ENCODE measurements at places on chromosomes 13 and 19. TPM values are rescaled to one million over a fixed set of nuclear protein-coding genes. Genes with fewer than 3 reads are reported as not detected.

The PRODH2 gene
- total RNA-seq, result not detected

The CLIP3 gene
- 5.4 TPM for total RNA-seq

The CCDC8 gene
- total RNA-seq, result 28.7 TPM

The EFNB2 gene
- total RNA-seq, result 15.1 TPM

The TTYH1 gene
- 0.64 TPM for total RNA-seq

The HSH2D gene
- total RNA-seq, result 1.1 TPM

The WDR62 gene
- 10.1 TPM for total RNA-seq

The LRRC8E gene
- 0.45 TPM for total RNA-seq

The GPR12 gene
- total RNA-seq, result 0.15 TPM

- DNase-seq, result no peak
- no peak overlapping the region for H3K4me3 ChIP-seq
- no peaks in the 10 kb centered on the region for H3K4me1 ChIP-seq
- H3K36me3 ChIP-seq, result peaks cover 67% of the 10 kb centered on the region
These were observed 20.8 kb downstream of the ZNF283 start for GRCh38 chr19:43847884-43848283.

DNA sequence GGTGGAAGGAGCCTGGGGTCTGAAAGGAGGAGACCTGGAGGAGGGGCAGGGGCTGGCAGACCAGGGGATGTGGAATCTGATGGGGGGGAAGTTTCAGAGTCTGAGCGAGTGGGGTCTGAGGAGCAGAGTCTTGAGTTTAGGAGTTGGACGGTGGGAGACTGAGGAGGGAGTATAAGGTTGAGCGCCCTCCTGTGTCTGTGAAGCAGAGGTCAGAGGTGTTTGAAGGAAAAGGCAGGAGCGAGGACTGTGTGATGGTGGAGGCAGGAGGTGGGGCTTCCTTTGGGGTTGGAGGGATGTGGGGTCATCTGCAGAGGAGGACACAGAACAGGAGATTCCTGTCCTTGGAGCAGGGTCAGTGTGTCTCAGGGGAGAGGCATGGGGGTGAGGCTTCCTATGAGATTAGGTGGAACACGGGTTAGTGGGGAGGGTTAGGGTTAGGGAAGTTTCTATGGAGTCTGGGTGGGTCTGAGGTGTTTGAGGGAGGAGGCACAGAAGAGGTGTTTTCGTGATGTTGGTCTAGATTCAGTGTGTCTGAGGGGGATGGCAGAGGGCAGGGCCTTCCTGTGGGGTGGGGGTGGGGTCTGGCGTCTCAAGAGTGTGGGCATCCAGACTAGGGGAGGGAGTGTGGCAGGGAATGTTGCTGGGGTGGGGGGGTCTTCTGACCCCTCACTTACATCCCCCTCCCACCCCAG, 8.3 kb downstream of the RYR1 start:
- DNase-seq, result no peak
- no peak overlapping the region for H3K27ac ChIP-seq
- no peaks in the 10 kb centered on the region for H3K27me3 ChIP-seq
- H3K4me3 ChIP-seq, result no peak overlapping the region
- H3K36me3 ChIP-seq, result no peaks in the 10 kb centered on the region

DNA sequence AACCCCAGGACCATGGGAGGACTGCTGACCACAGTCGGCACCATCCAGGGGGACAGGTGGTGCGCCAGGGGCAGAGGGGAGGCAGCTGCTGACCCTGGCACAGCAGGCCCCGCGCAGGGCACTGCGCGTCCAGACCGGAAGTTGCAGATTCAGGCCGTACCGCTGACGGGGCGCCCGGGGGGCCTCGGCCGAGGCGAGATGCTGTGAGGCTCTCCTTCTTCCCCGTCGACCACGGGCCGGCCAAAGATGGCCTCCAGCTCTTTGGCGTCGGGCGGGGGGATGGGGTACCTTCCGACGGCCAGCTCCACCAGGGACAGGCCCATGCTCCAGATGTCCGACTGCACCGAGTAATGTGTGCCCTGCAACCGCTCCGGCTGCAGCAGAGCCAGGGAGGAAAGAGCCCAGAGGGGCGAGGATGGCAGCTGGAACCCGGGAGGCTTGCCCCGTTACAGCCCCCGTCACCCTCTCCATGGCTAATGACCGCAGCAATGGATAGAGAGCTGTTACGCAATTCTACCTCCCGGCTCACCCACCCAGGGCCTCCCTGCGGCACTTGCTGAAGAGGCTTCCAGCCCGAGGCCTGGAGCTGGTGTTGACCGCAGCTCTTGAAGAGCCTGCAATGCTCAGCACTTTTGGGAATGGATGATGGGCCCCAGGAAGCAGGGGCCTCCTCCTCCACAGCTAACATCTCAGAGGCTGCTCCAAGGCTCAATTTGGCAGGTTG, 24.7 kb downstream of the MAP2K2 start:
- DNase-seq, result no peak
- peaks cover 25% of the 10 kb centered on the region for H3K4me1 ChIP-seq
- H3K36me3 ChIP-seq, result peaks cover 23% of the 10 kb centered on the region
- H3K27ac ChIP-seq, result peak overlapping the region; percentile 81
- no peaks in the 10 kb centered on the region for H3K27me3 ChIP-seq

- no peak for DNase-seq
- no peaks in the 10 kb centered on the region for H3K4me1 ChIP-seq
- H3K4me3 ChIP-seq, result no peak overlapping the region
- no peak overlapping the region for H3K27ac ChIP-seq
- H3K36me3 ChIP-seq, result no peaks in the 10 kb centered on the region
These were observed 201.6 kb downstream of the SLITRK5 start for GRCh38 chr13:87872813-87873212.

DNA sequence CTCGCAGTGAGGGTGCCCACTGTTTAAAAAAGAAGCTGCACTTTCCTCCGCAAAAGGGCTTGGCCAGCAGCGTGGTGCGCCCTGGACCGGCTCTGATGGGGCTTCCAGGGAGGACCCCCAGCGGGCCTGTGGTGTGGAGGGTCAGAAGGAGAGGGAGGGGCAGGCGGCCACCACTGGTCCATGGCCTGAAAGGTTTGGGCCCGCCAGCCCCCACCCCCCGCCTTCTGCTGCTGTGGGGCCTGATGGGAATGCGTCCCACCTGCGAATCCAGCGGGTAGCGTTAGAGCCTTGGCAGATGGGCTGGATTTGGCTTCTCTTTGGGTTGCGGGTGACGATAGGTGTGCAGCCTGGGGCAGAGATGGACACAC, 34.7 kb downstream of the TMEM255B start:
- no peaks in the 10 kb centered on the region for H3K4me1 ChIP-seq
- H3K4me3 ChIP-seq, result no peak overlapping the region
- DNase-seq, result no peak
- no peaks in the 10 kb centered on the region for H3K36me3 ChIP-seq

GRCh38 chr19:23440791-23441190, 45.5 kb upstream of the ZNF91 start:
- no peaks in the 10 kb centered on the region for H3K36me3 ChIP-seq
- no peak overlapping the region for H3K27ac ChIP-seq
- no peak overlapping the region for H3K4me3 ChIP-seq

DNA sequence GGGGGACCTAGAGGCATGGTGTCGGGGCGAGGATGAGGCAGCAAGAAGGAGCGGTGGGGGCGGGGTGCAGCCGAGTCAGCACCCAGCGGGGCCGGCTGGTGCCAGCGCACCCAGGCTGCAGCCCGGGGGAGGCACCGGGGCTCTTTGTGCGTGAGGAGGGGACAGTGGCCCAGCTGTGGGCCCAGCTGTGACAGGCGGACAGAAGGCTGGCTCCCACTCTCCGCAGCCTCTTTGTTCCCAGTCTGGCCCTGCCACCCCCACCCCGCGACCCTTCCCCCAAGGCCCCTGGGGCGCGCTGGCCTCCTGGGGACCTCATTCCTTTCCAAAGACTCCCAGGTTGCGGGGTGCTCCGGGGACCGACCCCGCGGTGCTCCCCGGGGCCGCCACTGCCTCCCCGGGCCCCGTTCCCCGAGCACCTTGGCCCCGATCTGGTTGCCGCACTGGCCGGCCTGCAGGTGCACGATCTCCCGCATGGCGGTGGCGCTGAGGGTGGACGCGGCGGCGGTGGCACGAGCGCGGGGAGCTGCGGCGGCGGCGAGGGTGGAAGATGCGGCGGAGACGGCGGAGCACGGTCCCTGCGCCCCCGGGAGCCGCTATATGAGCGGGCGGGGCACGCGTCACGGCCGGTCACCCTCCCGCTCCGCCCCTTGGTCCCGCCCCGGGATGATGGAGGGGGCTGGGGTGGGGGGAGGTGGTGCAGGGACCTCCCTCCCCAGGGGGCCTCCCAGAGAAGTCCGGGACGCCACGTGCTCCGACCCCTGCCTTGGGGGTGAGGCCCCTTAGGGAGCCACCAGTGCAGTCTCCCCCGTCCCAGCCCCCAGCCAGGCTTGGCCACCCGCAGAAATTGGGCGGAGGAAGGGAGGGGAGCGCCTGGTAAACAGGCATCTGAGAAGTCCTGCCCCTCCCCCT, at the start of gene TUBB4A:
TUBB4A (minus strand) TSS at position 570 of the 909 bp plus-strand sequence; CDS start at position 473, 97 bp downstream.
- H3K36me3 ChIP-seq, result no peaks in the 10 kb centered on the region
- peaks cover 52% of the 10 kb centered on the region for H3K27me3 ChIP-seq
- DNase-seq, result peak; percentile 55
- no peak within 1 kb of the TSS for H3K27ac ChIP-seq

GRCh38 chr13:35179494-35179893, 237.4 kb downstream of the NBEA start:
- peaks cover 8% of the 10 kb centered on the region for H3K4me1 ChIP-seq
- H3K4me3 ChIP-seq, result no peak overlapping the region
- H3K27ac ChIP-seq, result peak overlapping the region; percentile 68
- no peaks in the 10 kb centered on the region for H3K27me3 ChIP-seq
- no peak for DNase-seq
- H3K36me3 ChIP-seq, result no peaks in the 10 kb centered on the region

DNA sequence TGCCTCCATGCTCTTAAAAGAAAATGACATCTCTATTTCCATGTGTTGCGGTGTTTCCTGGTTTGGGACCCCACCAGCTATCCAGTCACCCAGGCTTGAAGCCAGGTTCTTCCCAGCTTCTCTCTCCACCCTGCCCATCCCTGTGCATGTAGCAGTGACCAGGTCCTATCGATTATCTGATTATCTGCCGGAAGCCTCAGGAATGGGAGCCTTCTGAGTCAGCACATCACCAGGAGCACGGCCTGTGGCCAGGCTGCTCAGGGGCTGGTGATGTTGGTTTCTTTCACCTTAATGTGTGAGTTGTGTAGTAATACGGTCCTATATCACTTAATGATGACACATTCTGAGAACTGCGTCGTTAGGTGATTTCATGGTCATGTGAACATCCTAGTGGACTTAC, 33.7 kb downstream of the PPP1R37 start:
- no peak overlapping the region for H3K4me3 ChIP-seq
- H3K4me1 ChIP-seq, result no peaks in the 10 kb centered on the region
- no peak overlapping the region for H3K27ac ChIP-seq
- no peaks in the 10 kb centered on the region for H3K36me3 ChIP-seq

GRCh38 chr13:114076329-114077090, 55.9 kb downstream of the RASA3 start:
- H3K27ac ChIP-seq, result no peak overlapping the region
- H3K36me3 ChIP-seq, result peaks cover 6% of the 10 kb centered on the region
- peaks cover 2% of the 10 kb centered on the region for H3K4me1 ChIP-seq
- H3K4me3 ChIP-seq, result no peak overlapping the region
- no peak for DNase-seq
- H3K27me3 ChIP-seq, result no peaks in the 10 kb centered on the region

DNA sequence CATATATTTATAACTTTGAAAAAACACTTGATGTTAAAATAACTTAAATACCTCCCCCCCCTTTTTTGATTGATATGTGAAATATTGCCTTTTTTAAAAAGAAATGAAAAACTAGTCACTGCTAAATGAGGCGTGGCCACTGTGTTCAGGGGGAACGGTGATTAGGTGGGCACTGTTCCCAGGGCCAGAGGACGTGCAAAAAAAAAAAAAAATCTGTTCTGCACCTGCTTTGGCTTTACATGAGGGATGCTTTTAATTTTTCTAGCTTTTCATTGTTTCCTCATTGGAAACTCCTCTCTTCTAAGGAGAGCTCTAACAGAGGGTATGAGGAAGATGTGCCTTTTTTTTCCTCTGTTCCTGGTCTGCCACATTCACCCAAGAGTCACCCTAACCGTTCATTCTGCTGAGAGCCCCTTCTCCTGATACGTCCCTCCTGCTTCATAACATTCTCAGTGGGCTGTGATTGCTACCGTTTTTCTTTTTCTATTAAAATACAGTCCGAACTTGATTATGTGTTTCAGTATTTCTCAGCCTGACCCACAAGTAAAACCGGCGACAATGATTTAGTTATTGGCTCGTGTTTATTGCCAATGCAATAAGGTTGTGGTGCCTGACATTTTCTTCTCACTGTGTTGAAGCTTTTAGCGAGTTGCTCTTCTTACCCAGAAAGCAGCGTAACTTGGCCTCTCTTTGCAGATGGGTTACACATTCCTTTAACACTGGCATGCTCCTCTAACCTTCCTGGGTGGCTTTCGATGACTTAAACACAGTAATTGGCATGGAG, 64.8 kb upstream of the ZNF536 start:
- H3K36me3 ChIP-seq, result no peaks in the 10 kb centered on the region
- no peak overlapping the region for H3K4me3 ChIP-seq
- H3K27ac ChIP-seq, result no peak overlapping the region
- no peaks in the 10 kb centered on the region for H3K27me3 ChIP-seq

DNA sequence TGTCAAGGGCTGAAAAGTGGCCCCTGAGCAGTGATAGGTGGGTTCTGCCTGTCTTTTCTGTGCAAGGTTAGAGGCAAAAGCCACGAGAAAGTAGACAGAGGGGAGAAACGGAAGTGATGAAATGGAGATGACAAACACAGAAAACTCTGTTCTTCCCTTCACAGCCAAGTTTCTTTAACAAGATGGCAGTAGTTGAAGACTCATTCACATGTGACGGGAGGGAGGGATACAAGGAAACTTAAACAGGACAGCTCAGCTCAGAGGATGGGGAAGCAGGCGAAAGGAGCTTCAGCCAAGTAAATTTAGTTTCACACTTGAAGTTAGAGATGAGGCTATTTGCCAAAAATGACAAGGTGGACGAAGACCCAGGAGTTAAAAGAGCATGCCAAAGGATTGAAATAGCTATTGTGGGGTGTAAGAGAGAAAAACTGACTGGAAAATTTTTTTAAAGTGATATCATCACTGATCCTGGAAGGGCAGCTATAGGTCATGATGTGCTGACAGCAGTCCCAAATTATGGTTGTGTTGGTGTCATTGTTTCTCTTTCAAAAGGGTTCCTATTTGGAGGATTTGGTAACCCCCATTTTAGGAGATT, 347.9 kb downstream of the EFNB2 start:
- H3K36me3 ChIP-seq, result no peaks in the 10 kb centered on the region
- DNase-seq, result no peak
- H3K27ac ChIP-seq, result no peak overlapping the region
- H3K27me3 ChIP-seq, result no peaks in the 10 kb centered on the region

DNA sequence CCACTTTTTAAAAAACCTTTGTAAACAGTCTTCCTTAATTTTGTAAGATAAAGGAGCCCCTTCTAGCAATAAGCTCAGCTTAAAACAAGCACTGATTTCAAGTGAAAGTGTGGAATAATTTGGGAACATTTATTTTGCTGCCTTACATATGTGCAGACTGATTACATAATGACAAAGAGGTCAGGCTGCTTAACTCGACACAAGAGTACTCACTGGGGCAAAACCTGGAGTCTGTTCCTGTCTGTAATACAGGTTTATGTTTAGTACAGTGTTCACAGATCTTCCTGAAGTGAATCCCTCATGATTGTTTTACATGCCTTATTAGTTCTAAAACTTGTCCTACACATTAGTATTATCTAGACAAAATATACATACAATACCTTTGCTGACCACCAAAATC, 609.8 kb downstream of the LMO7 start:
- no peak overlapping the region for H3K27ac ChIP-seq
- no peaks in the 10 kb centered on the region for H3K27me3 ChIP-seq
- H3K4me3 ChIP-seq, result no peak overlapping the region
- no peaks in the 10 kb centered on the region for H3K36me3 ChIP-seq
- no peaks in the 10 kb centered on the region for H3K4me1 ChIP-seq

- peaks cover 49% of the 10 kb centered on the region for H3K36me3 ChIP-seq
- no peak for DNase-seq
- H3K27ac ChIP-seq, result no peak overlapping the region
- H3K4me1 ChIP-seq, result peaks cover 14% of the 10 kb centered on the region
These were observed 5.9 kb downstream of the RPL18A start for GRCh38 chr19:17865364-17866311.

All from heart right ventricle (tissue), 16 donors.